IMR-90 (cell line): ENCODE measurements at places on chromosomes 7 and 10. TPM values are rescaled to one million over a fixed set of nuclear protein-coding genes. Genes with fewer than 3 reads are reported as not detected.
A peak's percentile ranks its signal among the peaks of the same experiment; 100 is the strongest.

DNA sequence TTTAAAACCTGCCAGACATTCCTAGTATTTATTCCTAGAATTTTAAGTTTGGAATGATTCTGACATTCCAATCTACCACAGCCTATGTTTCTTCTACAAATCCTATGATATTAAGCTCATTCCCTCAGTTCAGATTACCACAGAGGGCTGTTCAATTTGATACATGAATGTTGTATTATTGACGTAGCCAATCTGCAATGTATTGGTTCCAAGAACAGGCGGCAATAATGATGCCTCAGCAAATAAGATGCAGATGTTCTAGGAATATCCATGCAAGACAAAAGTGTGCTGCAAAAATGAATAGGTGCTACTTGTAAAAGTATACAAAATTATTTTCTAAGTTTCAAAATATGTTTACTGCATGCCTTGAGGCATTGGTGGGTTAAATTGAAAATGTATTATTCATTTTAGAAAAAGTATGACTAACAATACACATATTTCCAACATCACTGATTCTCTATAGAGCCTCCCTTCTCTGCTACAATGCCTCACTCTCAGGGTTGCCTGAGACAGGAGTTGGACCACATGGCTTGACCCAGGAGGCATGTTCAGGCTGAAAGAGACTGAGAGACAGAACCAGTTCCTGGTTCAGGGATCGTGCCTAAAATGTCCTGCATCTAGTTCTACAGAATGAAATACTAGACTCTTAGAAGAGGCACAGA lies 94.1 kb upstream of the CREB5 start:
- no peaks in the 10 kb centered on the region for H3K36me3 ChIP-seq
- peaks cover 7% of the 10 kb centered on the region for H3K4me1 ChIP-seq
- no peak overlapping the region for H3K27ac ChIP-seq
- DNase-seq = no peak
- peaks cover 8% of the 10 kb centered on the region; the same call in 1 of the 2 replicates for H3K27me3 ChIP-seq
- H3K4me3 ChIP-seq = no peak overlapping the region

DNA sequence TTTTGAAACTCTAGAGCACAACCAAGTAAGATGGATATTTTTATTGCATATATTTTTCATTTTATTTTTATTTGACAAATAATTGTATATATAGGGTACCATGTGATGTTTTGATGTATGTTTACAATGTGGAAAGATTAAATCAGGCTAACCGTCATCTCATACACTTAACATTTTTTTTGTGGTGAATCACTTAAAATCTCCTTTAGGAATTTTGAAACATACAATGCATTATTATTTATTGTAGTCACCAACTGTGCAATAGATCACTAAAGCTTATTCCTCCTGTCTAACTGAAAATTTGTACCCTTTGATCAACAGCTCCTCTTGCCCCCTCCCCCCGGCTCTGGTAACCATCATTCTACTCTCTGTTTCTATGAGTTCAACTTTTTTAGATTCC lies 77.2 kb downstream of the DNAH11 start:
- no peaks in the 10 kb centered on the region for H3K36me3 ChIP-seq
- H3K27me3 ChIP-seq = no peaks in the 10 kb centered on the region
- H3K4me1 ChIP-seq = peaks cover 4% of the 10 kb centered on the region; the same call in 1 of the 2 replicates
- no peak overlapping the region for H3K4me3 ChIP-seq
- H3K27ac ChIP-seq = no peak overlapping the region

DNA sequence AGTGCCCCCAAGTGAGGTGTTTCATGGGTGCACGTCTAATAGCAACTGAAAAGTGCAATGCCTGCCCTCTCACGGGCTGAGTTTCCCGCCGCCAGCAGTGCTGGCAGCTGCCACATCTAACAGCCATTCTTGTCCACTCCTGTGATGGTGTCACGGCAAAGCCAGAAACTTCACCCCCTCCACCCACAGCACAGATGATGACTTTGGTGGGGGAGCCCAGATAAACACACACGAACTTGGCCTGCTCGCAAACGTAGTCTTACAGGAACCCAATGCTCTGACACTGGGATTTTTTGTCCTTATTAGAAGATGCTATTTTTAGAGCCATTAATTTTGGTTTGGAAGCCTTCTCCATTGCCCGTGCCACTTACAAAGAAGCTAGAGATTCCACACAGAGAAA lies 26.7 kb downstream of the CPXM2 start:
- DNase-seq = no peak
- H3K4me1 ChIP-seq = no peaks in the 10 kb centered on the region
- H3K27ac ChIP-seq = no peak overlapping the region
- no peak overlapping the region for H3K4me3 ChIP-seq
- no peaks in the 10 kb centered on the region for H3K27me3 ChIP-seq
- H3K36me3 ChIP-seq = no peaks in the 10 kb centered on the region

DNA sequence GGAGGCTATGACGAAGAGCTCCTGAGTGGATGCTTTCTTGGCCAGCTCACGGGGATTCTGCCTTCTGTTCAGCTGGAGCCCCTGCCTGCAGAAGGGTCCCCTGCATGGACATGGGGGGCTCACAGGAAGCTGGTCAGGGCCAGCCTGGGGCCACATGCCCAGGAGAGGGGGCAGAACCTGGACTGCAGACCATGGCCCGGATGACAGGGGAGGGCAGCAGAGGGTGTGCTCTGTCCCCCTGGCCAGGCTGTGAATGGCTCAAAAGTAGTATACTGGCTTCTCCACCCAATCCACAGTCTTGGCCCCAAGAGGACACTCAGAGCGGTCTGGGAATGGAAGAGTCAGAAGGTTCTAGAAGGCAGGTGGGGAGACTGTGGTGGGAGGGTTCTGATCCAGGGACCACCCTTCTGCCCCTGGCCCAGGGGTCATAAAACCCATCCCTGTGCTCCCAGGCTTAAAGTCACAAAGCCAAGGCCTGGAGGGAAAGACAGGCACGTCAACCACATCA lies 40.3 kb downstream of the PPIF start:
- DNase-seq = no peak
- H3K4me1 ChIP-seq = peaks cover 2% of the 10 kb centered on the region; the same call in 1 of the 2 replicates
- H3K36me3 ChIP-seq = peaks cover 65% of the 10 kb centered on the region
- no peaks in the 10 kb centered on the region for H3K27me3 ChIP-seq
- no peak overlapping the region for H3K27ac ChIP-seq

DNA sequence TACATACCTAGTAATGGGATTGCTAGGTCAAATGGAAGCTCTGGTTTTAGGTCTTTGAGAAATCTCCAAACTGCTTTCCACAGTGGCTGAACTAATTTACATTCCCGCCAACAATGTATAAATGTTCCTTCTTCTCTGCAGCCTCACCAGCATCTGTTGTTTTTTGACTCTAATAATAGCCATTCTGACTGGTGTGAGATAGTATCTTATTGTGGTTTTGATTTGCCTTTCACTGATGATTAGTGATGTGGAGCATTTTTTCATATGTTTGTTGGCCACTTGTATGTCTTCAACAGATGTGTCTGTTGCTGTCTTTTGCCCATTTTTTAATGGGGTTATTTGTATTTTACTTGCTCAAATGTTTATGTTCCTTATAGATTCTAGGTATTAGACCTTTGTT lies 675.5 kb downstream of the SUGCT start:
- H3K4me3 ChIP-seq = no peak overlapping the region
- H3K27me3 ChIP-seq = no peaks in the 10 kb centered on the region
- no peaks in the 10 kb centered on the region for H3K36me3 ChIP-seq
- no peak for DNase-seq

- H3K4me3 ChIP-seq = no peak overlapping the region
- no peaks in the 10 kb centered on the region for H3K27me3 ChIP-seq
- no peak for DNase-seq
- no peaks in the 10 kb centered on the region for H3K4me1 ChIP-seq
- H3K36me3 ChIP-seq = peaks cover 5% of the 10 kb centered on the region; the same call in 1 of the 2 replicates
Observed at GRCh38 chr7:111780527-111780926, 218.2 kb upstream of the IMMP2L start.

DNA sequence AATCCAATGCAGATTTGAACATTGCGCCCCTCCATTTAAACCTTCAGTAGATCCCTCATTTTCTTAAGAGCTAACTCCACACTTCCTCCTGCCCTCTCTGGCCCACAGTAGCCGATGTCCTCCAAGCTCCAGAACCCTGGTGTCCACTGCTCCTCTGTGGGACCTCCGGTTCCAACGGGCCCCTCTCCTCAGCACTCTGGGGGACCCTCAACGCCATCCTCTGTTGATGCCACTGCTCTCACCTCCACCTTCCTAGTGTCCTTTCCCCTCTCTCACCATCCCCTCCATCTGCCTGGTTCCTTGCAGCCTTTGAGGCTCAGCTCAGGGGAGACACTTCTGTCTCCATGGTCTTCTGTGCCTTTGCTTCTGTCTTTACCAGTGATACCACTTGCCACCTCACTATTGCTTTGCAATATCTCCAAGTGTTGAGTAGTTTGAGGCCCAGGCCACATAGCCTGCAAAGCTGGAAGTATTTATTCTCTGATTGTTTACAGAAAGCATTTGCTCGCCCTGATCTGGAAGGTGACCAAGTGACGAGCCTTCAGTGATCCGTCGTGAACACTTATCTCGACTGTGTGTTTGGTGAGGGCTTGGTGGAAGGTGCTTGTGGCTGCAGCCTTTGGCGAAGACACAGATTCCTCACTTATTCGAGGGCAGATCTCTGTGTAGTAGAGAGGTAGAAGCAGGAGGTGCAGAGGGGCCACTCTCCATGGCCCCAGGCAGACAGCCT lies 104.8 kb upstream of the SHH start:
- no peaks in the 10 kb centered on the region for H3K27me3 ChIP-seq
- no peak overlapping the region for H3K4me3 ChIP-seq
- H3K36me3 ChIP-seq = no peaks in the 10 kb centered on the region
- DNase-seq = peak; percentile 81

- peaks cover 27% of the 10 kb centered on the region for H3K4me1 ChIP-seq
- no peaks in the 10 kb centered on the region for H3K36me3 ChIP-seq
- no peak overlapping the region for H3K4me3 ChIP-seq
Observed at GRCh38 chr7:5554287-5554610, 130.6 kb upstream of the TNRC18 start.

- H3K27me3 ChIP-seq = no peaks in the 10 kb centered on the region
- H3K4me3 ChIP-seq = peak overlapping the region; percentile 100
- DNase-seq = no peak
- peak overlapping the region; percentile 96 for H3K27ac ChIP-seq
Observed at GRCh38 chr10:32956365-32957197, 1.4 kb downstream of the ITGB1 start.

GRCh38 chr7:28572321-28573058 lies 160.2 kb downstream of the CREB5 start:
- H3K36me3 ChIP-seq = no peaks in the 10 kb centered on the region
- DNase-seq = no peak
- no peak overlapping the region for H3K4me3 ChIP-seq
- no peak overlapping the region for H3K27ac ChIP-seq
- H3K27me3 ChIP-seq = no peaks in the 10 kb centered on the region

- peaks cover 5% of the 10 kb centered on the region; the same call in 1 of the 2 replicates for H3K4me1 ChIP-seq
- H3K36me3 ChIP-seq = no peaks in the 10 kb centered on the region
- H3K4me3 ChIP-seq = no peak overlapping the region
- H3K27me3 ChIP-seq = no peaks in the 10 kb centered on the region
Observed at GRCh38 chr10:124719213-124719851, 24.8 kb downstream of the FAM53B start.

DNA sequence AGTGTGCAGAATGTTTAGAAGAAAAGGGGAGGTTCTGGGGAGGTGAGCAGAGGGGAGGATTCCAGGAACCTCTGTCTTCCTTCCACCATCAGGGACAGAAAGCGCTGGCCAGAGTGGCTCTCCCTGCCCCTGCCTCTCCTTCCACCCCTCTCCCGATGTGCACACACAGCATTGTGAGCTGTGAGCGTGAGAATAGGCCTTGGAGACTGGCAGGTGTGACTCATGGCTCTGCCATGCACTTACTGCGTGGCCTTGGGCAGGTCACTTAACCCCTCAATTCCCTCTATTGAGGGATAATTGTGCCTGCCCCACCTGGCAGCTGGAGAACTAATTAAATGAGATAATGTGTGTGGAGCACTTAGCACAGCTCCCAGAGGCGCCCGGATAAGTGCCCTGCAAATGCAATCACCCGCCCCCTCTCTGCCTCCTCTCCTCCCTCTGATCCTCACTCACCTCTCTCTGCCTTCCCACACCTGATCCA lies 115.4 kb downstream of the ZMIZ1 start:
- H3K4me3 ChIP-seq = no peak overlapping the region
- H3K4me1 ChIP-seq = peaks cover 58% of the 10 kb centered on the region
- peak overlapping the region; percentile 48 for H3K27ac ChIP-seq
- no peaks in the 10 kb centered on the region for H3K27me3 ChIP-seq
- peak; percentile 84 for DNase-seq
- H3K36me3 ChIP-seq = peaks cover 26% of the 10 kb centered on the region

GRCh38 chr10:121921238-121921931 lies 6.4 kb downstream of the ATE1 start:
- H3K36me3 ChIP-seq = peaks cover 8% of the 10 kb centered on the region
- H3K27ac ChIP-seq = no peak overlapping the region
- H3K4me3 ChIP-seq = no peak overlapping the region

DNA sequence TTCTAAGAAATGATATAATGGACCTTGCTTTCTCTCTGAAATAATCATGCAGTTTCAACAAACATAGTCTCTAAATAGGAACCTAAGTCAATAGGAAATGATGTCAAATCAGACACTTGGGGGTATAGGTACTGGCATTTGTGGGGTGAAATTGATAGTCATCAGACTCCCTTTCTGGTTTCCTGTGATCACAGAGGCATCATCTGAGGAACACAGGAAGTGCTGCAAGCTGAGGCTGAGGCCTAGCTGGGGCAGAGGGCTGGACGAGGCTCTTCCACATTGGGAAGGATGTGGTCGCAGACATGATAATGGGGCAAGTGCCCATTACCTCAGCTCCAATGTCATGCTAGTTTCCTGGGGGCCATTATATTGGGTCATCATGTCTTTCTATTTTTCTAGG lies 33.5 kb upstream of the TARP start:
- H3K27me3 ChIP-seq = peaks cover 23% of the 10 kb centered on the region
- H3K4me1 ChIP-seq = peaks cover 2% of the 10 kb centered on the region; the same call in 1 of the 2 replicates
- H3K36me3 ChIP-seq = no peaks in the 10 kb centered on the region

GRCh38 chr7:103773726-103774125 lies 215.7 kb downstream of the RELN start:
- H3K27me3 ChIP-seq = no peaks in the 10 kb centered on the region
- no peaks in the 10 kb centered on the region for H3K36me3 ChIP-seq
- no peak overlapping the region for H3K27ac ChIP-seq
- H3K4me3 ChIP-seq = no peak overlapping the region
- DNase-seq = no peak

GRCh38 chr10:43863859-43864591 lies 215.3 kb upstream of the ZNF32 start:
- H3K27me3 ChIP-seq = no peaks in the 10 kb centered on the region
- no peak overlapping the region for H3K4me3 ChIP-seq
- peak overlapping the region; percentile 91 for H3K27ac ChIP-seq
- peak; percentile 85 for DNase-seq
- H3K4me1 ChIP-seq = peaks cover 34% of the 10 kb centered on the region

ADAM22 gene
- under 0.01 and 0.18 TPM in 2 replicates for total RNA-seq

NUB1 gene
- 20.1 and 31.9 TPM in 2 replicates for total RNA-seq

TWNK gene
- 8.8 and 8.9 TPM in 2 replicates for total RNA-seq

ZNF32 gene
- 21.4 and 31.2 TPM in 2 replicates for total RNA-seq

ANXA11 gene
- 39.4 and 40.8 TPM in 2 replicates for total RNA-seq

SPDYE5 gene
- total RNA-seq = not detected in 2 replicates

SPDYE1 gene
- total RNA-seq = not detected in 2 replicates

VAX1 gene
- not detected in 2 replicates for total RNA-seq

KIFBP gene
- total RNA-seq = 51.3 and 67.2 TPM in 2 replicates

ADAMTS14 gene
- under 0.01 TPM in 2 replicates for total RNA-seq
